Activated naive CD8-positive, alpha-beta T cell treated with anti-CD3 and anti-CD28 coated beads, Interleukin-2, amount 10 ng/mL, durations not matched to agents 7 days and 5 days (primary cell): ENCODE measurements at places on chromosomes 6 and 20. TPM values are rescaled to one million over a fixed set of nuclear protein-coding genes. Genes with fewer than 3 reads are reported as not detected.

Gene VNN1
- not detected for total RNA-seq

Gene PBOV1
- not detected for total RNA-seq

GRCh38 chr6:160058603-160059215 is 62.9 kb upstream of the SLC22A1 start:
- DNase-seq, result no peak

DNA sequence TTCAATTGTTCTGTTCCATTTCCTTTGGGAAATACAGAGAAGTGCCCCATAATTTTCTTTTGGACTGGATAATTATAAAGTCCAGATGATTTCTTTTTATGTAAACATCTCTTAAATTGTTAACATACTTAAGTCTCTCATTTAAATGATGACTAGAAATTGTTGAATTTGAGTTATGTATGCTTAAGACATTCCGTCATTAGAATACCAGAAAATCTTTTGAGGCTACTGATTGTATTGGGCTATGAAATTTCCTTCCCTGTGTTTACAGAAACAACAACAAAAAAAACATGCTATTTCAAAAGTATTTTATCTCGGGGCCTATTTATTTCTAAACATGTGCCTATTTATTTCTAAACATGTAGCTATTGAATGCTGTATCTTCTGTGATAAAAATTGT is 125.4 kb downstream of the SH3BGRL2 start:
- no peak for DNase-seq

- DNase-seq, result no peak
Observed at GRCh38 chr20:60281295-60281694, 323.1 kb downstream of the CDH26 start.

DNA sequence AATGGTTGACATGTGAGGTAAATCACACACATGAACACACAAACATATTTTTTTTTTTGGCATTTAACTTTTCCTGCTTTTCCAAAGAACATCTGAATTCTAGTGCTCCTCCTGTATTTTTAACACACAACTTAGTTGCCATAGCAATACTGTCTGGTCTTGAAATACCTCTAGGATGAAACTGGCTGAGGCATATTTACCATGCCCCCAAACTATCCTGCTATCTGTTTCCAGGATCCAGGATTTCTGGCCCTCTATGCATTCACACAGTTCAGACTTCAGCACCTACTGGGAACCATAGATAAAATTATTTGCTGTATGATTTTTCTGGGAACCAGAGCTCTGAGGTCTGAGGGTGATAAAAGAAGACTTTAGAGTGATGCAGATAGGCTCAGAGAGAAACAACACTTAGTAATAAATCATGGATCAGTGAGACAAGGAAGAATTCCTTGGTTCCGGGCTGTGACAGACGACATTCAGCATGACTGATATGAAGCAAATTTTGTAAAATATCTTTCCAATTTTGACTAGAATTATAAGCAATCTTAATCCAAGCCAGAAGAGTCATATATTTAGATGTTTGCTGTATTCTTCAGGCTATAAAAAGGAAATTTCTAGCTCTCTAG is 359.7 kb downstream of the BTBD9 start:
- no peak for DNase-seq

DNA sequence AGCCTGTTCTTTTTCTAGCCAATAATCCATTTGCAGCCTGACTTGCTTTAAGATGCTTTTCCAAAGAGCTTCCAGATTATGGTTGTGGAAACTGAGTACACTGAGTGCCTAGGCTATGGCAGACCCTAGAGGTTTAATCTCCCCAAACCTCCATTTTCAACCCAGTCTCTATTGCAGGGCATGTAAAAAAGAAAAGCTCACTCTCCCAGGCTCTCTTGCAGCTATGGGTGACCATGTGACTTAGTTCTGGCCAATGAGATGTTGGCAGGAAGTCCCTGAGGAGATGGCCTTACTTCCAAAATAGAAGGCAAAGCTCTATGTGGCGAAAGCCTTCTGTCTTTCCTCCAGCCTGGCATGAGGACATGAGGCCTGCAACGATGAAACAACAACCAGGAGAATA is 3.8 kb downstream of the PDRG1 start:
- DNase-seq, result no peak
